Hematopoietic multipotent progenitor cell treated with erythropoietin and hydrocortisone succinate and interleukin-3 and kit ligand, for 15 days (in vitro differentiated cells): ENCODE measurements at places on chromosomes 11 and 22.

- DNase-seq = no peak
Observed at GRCh38 chr11:45449036-45449601, 163.0 kb upstream of the SYT13 start.

DNA sequence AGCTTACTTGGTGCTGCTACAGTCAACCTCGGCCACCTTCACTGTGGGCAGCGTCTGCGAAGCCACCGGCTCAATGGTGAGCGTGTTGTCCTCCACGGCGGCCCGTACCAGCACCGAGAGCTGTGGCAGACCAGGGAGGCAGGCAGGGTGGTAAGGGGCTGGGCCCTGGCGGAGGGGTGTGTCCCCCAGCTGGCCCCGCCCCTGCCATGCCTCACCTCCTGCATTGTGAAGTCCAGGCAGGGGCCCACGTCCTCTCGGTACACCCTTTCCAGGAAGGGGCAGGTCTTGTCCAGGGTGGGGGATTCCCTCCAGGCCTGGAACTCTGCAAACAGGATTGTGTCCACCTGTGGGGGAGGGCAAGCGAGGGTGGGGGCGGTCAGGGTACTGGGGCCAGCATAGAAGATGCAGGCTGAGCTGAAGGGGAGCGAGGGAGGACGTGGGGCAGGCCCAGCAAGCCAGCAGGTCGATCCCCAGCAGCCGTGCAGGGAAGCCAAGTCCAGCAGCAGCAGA, 12.8 kb downstream of the RAB3IL1 start:
- no peak for DNase-seq

- DNase-seq = no peak
Observed at GRCh38 chr11:47577460-47578041, 1.2 kb downstream of the KBTBD4 start.

DNA sequence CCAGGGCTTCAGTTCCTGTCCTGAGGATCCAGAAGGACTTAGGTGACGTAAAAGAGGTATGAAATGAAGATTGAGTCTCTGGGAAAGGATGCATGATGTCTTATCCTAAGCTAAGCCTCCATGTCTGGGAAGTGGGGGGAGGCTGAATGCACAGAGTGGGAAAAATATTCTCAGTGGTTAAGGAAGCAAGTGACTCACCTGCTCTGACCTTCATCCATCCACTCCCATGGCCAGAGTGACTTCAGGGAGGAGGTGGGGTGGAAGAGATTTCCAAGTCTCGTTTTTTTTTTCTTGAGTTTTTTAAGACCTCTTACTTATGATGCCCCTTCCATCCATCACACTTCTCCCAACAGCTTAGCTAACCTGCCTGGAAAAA, 32.5 kb upstream of the POLD3 start:
- DNase-seq = no peak

GRCh38 chr11:128694618-128695481, 978 bp downstream of the FLI1 start:
- DNase-seq = no peak

DNA sequence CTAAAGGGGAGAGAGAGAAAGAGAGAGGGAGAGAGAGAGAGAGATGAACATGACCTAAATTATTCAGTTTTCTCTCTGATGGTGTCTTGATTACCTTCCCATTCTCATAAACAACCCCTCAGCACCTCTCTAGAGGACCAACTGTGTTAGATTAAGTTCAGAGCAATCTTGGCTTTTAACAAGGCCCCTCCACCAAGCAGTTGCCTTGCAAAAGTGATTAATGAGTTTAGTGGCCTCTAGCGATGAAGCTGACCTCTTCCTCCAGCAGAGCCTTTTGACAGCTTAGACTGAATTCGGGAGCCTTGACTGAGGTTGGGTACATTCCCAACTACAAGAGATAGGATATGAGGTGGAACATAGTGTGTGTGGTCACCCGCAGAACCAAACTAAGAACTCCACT, 66.1 kb downstream of the ARL14EP start:
- no peak for DNase-seq

DNA sequence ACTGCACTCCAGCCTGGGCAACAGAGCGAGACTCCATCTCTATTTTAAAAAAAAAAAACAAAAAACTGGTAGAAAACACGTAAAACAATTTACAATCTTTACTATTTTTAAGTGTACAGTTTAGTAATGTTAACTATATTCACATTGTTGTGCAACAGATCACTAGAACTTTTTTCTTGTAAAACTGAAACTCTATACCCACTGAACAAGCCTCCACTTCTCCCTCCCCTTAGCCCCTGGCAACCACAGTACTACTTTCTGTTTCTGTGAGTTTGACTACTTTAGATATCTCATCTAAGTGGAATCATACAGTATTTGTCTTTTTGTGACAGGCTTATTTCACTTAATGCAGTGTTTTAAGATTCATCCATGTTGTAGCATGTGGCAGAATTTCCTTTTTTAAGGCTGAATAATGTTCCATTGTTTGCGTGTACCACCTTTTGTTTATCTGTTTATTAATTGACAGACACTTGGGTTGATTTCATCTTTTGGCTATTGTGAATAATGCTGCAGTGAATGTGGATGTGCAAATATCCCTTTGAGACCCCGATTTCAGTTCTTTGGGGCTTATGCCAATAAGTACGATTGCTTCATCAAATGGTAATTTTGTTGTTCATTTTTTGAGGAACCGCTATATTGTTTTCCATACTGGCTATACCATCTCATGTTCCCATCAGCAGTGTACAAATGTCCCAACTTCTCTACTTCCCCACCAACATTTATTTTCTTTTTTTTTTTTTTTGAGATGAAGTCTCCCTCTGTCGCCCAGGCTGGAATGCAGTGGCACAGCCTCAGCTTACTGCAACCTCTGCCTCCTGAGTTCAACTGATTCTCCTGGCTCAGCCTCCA, 11.0 kb downstream of the DDB2 start:
- DNase-seq = no peak

DNA sequence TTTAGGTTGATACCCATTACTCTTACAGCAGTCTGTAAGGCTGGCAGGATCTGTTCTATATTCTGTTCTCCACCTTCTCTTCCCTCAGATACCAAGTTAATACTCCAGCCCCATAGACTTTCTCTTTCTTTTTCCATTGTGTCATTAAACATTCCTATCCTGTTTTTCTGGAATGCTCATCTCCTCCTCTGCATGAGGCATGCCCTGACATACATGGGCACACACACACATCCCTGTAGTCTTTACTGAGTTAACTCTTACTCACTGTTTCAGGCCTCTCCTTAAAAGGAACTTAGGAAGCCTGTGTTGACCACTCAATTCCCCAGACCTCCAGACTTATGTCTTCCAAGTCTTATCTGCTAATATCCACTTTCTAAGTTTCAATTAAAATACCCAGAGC, 476.8 kb downstream of the METTL15 start:
- no peak for DNase-seq

GRCh38 chr22:43377548-43377895, 34.3 kb upstream of the MPPED1 start:
- DNase-seq = no peak

DNA sequence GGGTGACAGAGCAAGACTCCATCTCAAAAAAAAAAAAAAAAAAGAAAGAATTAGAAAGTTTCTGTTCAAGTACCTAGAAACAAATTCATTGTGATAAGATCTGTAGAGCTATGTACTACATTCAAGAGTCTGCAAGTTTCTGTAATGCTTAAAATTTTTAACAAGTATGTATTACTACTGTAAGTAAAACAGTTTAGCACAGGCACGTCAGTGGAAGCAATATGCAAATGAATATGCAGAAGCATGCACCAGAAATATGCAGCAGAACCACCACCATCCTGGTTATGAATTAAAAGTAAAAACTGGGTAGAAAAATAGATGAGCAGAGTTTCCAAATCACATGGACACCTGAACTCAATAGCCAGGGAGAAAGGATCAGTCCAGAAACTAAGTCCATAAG, 19.3 kb downstream of the SBF2 start:
- no peak for DNase-seq

DNA sequence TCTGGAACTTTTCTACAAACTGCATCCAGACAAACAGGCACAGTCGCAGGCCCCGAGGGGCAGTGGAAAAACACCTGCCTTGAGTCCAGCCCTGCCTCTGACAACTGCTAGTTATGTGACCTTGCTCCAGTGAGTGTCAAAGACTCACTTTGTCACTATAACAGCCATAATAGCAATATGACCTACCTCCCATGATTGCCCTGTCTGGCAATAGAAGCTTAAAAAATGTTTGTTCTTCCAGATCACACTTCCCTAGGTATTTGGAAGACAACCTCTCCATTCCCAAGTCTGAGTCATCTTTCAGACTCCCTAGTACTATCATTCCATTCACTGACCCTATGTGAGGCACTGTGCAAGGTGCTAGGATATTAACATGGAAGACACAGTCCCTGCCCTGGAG, 74.5 kb downstream of the RPL27A start:
- no peak for DNase-seq

GRCh38 chr11:68684385-68685356, at the start of gene GAL:
TSS of gene GAL (plus strand) at chr11:68684544. CDS start at chr11:68684924, 380 bp downstream.
- no peak for DNase-seq

DNA sequence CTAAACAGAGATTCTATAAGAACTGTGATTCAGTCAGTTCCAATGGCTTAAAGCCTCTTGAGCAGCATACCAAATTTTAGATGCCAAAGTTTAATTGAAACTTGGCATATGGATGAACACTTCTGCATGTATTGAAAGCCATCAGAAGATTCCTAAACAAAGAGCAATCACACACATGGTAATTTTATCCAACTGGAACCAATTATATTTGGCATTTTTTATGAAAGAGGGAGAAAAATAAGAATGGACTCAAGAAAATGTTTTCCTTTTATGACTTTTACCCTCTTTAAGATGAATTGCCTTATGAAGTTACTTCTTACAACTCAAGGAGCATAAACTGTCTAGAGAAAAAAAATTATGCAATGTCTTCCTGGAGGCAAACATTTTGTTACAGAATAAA, 7.4 kb downstream of the TRPC6 start:
- DNase-seq = no peak

- DNase-seq = no peak
Observed at GRCh38 chr22:25909614-25910387, 167.8 kb downstream of the MYO18B start.

- DNase-seq = no peak
Observed at GRCh38 chr22:45910928-45911467, 66.0 kb downstream of the WNT7B start.

DNA sequence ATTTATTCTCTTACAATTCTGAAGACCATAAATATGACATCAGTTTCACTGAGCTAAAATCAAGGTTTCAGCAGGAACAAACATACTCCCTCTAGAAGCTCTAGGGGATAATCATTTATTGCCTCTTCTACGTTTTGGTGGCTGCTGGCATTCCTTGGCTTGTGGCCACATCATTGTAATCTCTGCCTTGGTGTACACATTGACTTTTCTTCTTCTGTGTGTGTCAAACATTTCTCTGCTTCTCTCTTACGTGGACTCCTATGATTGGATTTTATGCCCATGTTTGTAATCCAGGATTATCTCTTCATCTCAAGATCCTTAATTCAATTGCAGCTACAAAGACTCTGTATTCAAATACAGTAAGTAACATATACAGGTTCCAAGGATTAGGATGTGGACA, 30.4 kb upstream of the MMP20 start:
- DNase-seq = no peak

GRCh38 chr22:33986954-33987353, 66.7 kb upstream of the LARGE1 start:
- DNase-seq = no peak

- no peak for DNase-seq
Observed at GRCh38 chr22:19042285-19043120, 79.7 kb downstream of the DGCR2 start.

DNA sequence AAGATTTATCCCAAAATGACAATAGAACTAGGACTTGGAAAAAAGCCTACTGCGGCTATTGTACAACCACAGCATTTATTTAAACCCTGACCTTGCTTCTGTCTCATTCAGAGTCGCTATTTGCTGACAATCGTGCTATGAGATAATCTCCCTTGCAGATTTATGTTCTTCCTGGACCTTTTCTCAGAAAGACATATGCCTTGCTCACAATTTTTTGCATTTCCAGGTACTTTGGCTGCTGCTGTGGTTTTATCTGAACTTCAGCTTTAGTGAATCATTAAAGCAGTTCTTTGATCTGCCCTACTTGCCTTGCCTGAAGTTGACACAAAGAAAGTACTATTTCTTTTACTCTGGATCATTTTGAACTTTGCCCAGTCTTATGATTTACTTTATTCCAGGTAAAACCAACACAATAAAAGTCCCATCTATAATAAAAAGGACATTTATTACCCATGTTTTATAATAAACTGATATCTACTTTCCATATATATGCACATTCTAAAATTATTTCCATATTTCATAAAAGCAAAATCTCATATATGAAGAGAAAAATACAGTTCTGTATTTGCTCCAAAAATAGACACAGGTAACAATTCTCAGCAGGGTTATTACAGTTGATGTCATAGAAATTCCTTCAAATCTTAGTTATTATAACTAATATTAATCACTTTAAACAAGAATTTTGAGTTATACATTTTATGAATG, 63.4 kb upstream of the CARD18 start:
- DNase-seq = no peak

DNA sequence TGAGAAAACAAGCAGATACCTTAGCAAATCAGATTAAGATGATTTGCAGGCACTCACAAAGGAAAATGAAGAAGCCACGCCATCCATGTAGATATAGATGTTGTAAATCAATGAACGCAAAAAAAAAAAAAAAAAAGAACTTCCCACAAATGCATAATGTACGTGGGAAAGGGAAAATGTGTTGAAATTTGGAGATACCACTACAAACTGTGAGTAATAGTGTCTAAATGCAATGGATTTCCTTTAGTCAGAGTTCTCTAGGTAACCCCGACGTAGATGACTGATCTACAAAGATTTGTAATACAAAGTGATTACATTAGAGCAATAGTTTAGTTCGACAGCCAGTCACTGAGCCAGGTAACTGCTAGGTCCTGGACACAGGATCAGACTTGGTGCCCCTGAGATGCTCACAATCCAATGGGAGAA, 783 bp upstream of the ANKRD54 start:
- DNase-seq = no peak

- DNase-seq = no peak
Observed at GRCh38 chr11:84497981-84498411, 1129.1 kb downstream of the DLG2 start.

- DNase-seq = no peak
Observed at GRCh38 chr22:20523086-20523983, 15.9 kb downstream of the MED15 start.

- no peak for DNase-seq
Observed at GRCh38 chr11:43871051-43871450, 9.6 kb upstream of the ALKBH3 start.

GRCh38 chr11:64244107-64244506, 2.6 kb downstream of the PPP1R14B start:
- DNase-seq = no peak

GRCh38 chr22:43837666-43838065, 24.6 kb downstream of the SULT4A1 start:
- DNase-seq = no peak

GRCh38 chr11:129610125-129610524, 205.5 kb upstream of the TMEM45B start:
- DNase-seq = no peak

GRCh38 chr11:95108159-95108611, 18.5 kb downstream of the ENDOD1 start:
- no peak for DNase-seq
